ENCODE measurements at places on chromosomes 11 and 22.

DNA sequence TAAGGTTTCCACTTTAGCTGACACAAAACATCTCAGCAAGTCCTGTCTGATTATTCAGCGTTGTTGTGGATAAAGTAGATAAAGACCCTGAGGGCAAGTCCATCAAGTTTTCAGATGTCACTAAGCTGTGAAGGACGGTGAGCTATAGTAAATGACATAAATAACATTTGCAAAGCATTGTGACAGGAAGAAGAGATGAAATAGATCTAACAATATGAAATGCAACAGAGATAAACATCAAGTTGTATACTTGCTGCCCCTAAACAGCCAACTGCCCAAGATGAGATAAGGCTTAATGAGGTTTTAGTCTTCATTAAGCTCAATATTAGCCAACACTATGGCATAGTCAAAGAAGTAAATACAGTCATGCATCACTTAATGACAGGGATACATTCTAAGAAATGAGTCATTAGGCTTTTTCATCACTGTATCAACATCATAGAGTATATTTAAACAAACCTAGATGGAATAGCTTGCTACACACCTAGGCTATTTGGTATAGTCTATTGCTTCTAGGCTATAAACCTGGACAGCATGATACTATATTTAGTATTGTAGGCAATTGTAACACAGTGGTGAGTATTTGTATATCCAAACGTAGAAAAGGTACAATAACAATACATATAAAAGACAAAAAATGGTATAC is 625.1 kb upstream of the ANO5 start:
- no peak for DNase-seq

- DNase-seq = no peak
Observed at GRCh38 chr11:635945-636510, 1.0 kb upstream of the DRD4 start.

DNA sequence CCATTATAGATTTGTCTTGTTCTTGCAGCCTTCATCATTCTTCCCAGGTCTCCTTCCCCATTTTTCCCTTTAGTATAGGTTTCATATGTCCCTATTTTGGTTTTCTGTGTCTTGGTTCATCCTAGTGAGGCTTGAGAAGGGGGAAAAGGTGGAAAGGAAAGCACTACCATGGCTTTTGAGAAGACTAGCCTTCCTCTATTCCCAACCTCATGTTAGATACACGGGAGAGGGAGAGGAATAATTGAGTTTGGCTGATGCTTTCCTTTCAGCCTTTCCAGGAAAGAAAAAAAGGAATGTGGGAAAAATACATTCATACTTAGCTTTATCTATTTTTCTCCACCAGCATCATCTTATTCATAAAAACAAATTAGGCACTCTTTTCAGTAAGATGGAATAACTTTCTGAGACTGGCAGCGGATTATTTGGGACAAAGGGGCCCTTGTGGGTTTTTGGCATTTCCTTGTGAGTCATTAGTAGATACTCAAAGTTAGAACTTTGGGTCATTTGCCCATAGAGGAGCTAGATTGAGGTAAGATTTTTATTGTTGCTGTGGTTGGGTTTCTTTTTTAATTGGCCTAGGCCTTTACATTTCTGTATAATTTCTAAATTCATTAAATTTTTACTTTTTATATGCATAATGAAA is 23.8 kb downstream of the CAPRIN1 start:
- DNase-seq = no peak

DNA sequence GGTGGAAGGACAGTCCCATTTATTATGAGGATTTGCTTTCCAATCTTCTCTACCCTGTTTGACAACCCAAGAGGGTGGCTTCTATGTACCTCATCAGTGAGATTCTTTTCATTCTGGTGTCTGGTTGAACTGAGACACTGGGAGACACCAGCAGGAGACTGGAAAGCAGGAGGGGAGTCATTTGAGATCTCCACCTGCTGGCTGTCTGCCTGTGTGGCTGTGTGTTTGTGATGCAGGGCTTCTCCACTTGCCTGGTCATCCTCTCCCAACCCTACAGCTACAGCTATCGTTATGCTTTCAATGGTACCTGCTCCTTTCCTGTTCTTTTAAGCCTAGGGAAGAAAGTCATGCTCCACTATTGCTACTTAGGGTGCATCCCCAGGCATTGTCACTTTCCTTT is 48.6 kb downstream of the MRGPRX1 start:
- DNase-seq = no peak

- no peak for DNase-seq
Observed at GRCh38 chr11:111829185-111829968, 42.0 kb downstream of the ALG9 start.

DNA sequence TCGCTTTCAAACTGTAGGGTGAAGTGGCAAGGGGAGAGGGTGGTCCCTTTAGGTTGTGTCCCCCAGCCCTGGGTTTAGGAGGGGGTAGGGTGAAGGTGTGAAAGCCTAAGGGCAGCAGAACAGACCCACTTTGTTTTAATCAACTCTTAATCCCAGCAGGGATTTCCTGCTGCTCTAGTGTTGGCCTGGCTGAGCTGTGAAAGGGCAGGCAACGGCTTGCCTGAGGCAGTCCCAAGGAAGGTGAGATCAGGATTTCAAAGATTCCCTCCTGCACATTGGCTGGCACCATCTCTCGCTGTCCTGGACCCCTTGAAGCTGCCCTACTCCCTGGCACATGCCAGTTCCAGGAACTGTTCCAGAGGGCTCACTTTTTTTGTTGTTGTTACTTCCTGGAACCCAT is 221.3 kb downstream of the INSC start:
- no peak for DNase-seq

- DNase-seq = no peak
Observed at GRCh38 chr11:109981031-109981636, 112.1 kb upstream of the ZC3H12C start.

DNA sequence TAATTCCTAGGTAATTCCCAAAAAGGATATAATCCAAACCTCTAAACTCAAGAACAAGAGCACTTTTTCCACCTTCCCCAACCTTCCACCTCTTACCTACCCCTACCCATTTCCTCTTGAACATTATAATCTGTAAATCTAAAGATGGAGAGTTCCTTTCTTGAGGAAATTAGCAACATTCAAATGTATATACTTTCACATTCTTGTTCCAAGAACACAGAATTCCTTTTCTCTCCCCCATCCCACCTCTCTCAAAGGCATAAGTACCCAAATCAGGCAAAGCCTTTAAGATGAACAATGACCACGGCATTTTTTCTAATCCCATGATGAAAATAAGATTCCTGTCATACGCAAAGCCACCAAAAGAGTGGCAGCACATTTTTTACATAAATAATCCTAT is 18.3 kb downstream of the RRAS2 start:
- no peak for DNase-seq

- DNase-seq = no peak
Observed at GRCh38 chr11:86265194-86265593, 20.6 kb downstream of the EED start.

DNA sequence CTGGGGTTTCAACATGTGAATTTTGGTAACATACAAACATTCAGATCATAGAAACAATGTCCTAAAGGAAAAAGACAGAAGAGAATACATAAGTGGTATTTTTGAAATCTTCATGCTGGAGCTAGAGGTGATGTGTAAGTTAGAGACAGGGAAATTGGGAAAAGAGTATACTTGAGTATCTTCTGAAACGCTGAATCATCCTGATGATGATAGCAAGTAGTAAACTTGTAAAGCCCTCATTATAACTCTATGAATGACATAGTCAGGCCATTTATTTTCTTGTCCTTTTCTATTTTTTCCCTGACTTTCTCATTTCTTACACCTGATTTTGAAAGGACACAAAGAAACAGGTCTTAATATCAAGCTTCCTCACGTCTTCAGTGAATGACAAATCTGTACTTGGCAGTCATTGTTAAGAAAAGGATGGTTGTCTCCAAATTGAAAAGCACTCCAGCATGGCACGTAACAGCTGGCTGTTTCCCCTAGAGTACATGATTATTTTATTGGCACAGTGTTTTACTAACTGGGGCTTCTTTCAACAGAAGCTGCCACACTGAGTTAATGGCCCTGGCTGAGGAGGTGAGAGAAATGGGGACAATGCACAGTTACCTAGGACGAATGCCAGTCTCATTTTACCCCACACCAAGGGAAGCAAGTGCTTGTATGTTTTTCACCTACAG is 140.7 kb upstream of the CTSC start:
- DNase-seq = no peak

DNA sequence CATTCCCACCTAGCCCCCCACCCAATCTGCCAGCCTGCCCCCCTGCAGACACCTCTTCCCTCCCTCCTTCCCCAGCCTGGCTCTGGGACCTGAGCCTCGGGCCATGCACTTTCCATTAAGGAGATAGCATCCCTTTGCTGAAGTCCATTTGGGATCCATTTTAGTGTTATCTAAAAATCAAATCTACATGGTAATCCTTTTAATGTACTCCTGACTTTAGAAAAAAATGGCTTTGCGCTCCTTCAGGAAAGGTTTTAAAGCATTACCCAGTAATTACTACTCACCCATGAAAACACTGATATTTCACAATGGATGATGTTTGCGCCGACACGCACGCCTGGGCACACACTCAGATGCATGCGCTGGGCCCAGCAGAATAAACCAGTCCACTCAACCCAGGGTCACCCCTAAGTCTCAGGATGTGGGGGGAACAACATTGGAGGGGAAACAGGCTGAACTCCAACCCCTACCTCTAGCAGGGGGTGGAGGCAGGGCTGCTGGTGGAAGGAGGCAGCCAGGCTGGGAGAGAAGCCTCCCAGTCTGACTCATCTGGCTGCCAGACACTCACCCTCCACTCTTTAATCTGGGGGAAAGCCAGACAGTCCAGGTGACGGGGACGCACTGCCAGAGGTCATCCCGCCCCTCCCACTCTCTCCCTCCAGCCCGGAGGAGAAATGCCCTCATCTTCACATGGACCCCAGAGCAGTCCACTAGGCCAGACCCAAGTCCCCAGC is 29.8 kb downstream of the LMO1 start:
- DNase-seq = no peak

DNA sequence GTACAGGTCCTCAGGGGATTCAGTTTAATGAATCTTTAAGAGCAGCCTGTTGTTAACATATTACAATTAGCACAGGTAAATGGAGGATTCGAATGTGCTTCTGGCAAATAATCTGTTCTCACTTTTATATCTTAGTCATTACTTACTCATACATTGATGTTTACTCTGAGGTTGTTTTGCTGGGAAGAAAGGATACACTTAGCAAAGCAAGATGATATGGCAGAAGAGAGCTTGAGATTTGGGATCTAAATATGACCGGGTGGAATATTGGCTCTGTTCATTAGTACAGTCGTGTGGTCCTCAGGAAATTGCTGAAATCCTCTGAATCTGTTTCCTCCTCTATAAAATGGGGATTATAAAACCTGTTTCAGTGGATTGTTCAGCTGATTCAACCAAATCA is 59.7 kb downstream of the SPON1 start:
- DNase-seq = no peak

GRCh38 chr11:100681064-100681502 is 6.0 kb upstream of the ARHGAP42 start:
- peak; percentile 89 for DNase-seq

GRCh38 chr11:96622026-96622634 is 232.3 kb downstream of the JRKL start:
- DNase-seq = no peak

DNA sequence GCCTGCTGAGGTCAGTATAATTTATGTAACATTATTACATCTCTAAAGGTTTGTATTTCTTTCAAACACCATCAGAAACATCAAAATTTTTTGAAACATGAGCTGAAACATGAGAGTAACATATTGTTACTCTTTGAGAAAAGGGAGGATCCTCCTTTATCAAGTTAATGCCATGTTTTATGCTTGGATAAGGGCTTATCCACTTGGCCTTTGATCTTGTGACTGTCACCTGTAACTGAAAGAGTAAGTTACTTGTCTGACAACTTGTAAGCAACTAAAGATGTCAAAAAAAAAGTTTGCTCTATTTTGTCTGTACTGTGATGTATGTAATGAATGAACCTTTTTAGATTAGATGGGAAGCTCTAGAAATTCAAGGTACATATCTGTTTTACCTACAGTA is 59.6 kb downstream of the FAR1 start:
- DNase-seq = no peak

- DNase-seq = no peak
Observed at GRCh38 chr11:107078375-107078774, 60.1 kb upstream of the GUCY1A2 start.

GRCh38 chr22:20508815-20509271 is 1.4 kb downstream of the MED15 start:
- DNase-seq = no peak

DNA sequence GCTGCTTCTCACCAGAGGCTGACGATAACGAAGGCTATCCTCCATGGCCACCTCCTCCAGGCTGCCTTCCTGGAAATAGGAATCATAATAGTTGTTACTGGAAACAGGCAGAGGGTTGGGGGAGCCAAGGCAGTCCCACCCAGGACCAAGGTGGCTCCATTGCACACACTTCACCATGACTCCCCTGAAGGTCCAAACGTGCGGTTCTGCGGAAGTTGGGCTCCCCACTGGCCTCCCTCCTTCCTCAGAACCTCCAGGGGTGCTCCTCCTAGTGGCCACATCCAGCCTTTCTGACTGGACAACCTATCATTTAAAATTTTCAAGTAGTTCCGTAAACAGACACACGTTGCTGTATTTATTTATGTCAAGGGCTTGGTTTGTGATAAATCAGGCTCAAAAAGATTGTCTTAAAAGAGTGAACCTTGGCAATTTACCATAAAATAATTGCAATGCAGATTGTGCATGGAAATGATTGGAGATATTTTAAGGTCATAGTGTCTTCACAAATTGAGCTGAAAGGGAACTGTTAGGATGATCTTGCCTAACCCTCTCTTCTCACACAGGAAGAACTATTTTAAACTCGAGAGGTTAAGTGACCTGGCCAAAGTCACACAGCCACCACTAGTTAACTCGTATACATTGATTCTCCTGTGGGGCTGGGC is 1.4 kb upstream of the TCN2 start:
- peak; percentile 78 for DNase-seq

DNA sequence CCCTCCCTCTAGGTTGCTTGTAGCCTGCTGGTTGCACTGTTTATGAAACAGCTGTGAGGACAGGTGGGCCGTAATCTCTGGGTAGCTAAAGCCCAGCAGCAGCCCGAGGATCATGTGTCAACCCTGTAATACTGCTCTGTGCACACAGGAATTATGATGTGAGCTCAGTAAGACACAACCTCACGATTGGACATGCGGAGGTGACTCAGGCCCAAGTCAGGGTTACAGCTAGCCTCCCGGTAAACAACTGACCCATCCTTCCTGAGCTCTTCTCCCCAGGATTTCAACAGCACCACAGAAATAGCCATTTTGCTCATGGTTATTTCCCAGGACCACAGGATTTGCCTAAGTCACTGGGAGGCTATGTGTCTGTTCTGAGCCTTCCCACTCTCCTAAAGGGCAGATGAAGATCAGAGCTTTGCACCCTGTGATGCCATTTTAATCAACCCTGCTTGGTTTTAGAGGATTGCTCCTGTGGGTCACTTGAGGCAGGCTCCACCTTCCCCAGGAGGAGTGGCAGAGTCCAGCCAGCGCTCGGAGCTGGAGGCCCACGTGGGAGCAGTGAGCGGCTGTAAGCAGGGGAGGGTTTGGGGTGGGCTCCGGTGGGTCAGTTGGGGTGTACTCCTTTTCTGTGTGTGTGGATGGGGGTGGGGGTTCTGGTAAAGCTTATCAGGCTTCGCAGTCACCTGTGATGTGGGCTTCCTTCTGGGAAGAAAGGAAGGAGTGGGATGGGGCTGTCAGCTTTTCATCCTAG is at the start of gene AMPD3:
TSS of gene AMPD3 (plus strand) at position 387 of the 754 bp plus-strand sequence. CDS start 6,256 bp downstream, outside the sequence.
- DNase-seq = peak; percentile 21

- peak; percentile 64 for DNase-seq
Observed at GRCh38 chr22:45212306-45212709, 28.4 kb downstream of the KIAA0930 start.

GRCh38 chr22:29115682-29116288 is 43.0 kb downstream of the KREMEN1 start:
- no peak for DNase-seq

- DNase-seq = no peak
Observed at GRCh38 chr11:101336858-101337257, 207.2 kb upstream of the PGR start.

Measured in transverse colon (tissue), 4 donors.